ENCODE measurements at places on chromosomes 1 and 21. TPM values are rescaled to one million over a fixed set of nuclear protein-coding genes. Genes with fewer than 3 reads are reported as not detected.

The ST6GALNAC3 gene
- polyA plus RNA-seq, result 2.8 TPM

DNA sequence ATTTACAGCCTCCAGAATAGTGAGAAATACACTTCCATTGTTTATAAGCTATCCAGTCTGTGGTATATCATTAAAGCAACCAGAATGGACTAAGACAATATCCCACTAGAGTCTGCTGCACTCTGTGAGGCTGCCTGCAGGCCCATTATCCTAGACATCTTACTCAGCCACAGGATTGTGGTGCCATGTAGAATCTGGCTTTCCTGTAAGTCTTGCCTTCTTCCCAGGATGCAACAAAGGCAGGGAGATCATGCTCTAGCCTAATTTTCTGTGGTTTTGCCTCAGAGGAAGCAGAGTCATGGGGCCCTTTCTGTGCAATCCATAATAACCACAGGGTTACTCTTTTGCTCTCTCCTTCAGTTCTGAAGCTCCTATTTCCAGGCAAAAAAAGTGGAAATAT lies 299.1 kb upstream of the DEPDC1 start:
- no peak for DNase-seq

The KIF1B gene
- polyA plus RNA-seq, result 23.8 TPM

- DNase-seq, result no peak
These were observed 1.1 kb upstream of the ANKRD35 start for GRCh38 chr1:145886816-145887215.

DNA sequence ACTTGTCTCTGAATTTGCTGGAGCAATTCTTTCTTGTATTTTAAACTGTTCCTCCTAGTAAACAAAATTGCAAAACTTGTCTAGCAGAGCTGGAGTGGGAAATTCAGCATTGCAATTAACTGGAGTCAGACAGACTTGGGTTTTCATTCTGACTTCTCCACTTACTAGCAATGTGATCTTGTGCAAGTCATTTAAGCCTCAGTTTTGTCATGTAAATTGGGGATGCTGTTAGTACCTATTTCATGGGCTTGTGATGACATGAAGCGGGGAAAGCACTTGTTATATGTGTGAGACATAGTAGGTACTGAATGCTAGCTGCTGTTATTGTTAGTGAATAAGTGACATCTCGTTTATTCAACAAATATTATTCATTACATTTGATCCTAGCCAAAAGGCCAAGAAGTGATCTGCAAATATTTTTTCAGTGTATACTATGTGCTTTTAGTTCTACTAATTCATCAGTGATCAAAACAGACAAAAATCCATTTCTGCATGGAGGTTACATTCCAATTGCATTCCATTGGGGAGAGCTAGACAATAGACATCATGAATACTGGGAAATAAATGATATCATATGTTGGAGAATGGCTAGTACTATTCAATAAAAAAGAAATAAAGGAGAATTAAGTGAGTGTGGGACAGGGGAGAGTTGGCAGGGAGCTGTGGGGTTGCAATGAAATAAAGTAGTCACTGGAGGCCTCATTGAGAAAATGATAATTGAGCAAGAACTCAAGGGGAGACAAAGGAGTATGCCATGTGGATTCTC lies 47.1 kb downstream of the CACHD1 start:
- no peak for DNase-seq

DNA sequence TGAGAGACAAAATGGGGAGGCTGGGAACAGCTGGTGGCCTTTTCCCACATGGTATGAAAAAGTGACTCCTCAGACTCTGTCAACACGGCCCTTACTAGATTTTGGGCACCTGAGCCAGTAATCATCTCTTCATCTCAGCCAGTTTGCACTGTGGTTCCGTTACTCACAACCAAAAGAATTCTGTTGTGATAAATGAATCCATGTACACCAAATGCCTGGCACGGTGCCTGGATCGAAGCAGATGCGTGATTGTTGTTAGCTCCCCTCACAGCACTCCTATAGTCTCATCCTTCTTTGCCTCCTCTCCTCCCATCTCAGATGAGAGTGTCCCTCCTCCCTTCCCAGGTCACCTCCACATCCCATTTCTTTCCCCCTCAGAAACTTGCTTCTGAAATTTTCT lies 57.9 kb upstream of the GJB5 start:
- DNase-seq, result no peak

The OR10X1 gene
- not detected for polyA plus RNA-seq

GRCh38 chr1:209513226-209513625 lies 70.3 kb upstream of the CAMK1G start:
- no peak for DNase-seq

The B3GALT2 gene
- 25.5 TPM for polyA plus RNA-seq

The C1orf185 gene
- not detected for polyA plus RNA-seq

DNA sequence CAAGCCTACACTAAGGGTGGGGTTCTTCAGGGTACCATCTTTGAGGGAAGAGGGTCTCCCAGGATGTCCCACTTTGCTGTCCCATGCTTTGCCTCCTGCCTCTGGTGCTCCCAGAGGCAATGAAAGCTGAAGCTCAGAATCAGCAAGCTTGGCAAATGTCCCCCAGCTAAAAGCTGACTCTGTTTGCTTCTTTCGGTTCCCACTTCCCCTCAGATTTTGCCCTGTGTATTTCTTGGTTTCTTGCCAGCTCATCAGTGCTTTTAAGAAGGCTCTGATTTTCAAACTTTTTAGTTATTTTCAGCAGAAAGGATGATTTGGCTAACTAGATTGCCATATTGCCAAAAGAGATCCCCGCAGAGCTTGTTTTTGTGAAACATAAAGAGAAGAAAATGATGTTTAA lies 33.1 kb upstream of the COG2 start:
- DNase-seq, result no peak

GRCh38 chr1:17772615-17773212 lies 17.6 kb downstream of the ACTL8 start:
- no peak for DNase-seq

GRCh38 chr1:89995598-89996449 lies 914 bp downstream of the ZNF326 start:
- DNase-seq, result no peak

DNA sequence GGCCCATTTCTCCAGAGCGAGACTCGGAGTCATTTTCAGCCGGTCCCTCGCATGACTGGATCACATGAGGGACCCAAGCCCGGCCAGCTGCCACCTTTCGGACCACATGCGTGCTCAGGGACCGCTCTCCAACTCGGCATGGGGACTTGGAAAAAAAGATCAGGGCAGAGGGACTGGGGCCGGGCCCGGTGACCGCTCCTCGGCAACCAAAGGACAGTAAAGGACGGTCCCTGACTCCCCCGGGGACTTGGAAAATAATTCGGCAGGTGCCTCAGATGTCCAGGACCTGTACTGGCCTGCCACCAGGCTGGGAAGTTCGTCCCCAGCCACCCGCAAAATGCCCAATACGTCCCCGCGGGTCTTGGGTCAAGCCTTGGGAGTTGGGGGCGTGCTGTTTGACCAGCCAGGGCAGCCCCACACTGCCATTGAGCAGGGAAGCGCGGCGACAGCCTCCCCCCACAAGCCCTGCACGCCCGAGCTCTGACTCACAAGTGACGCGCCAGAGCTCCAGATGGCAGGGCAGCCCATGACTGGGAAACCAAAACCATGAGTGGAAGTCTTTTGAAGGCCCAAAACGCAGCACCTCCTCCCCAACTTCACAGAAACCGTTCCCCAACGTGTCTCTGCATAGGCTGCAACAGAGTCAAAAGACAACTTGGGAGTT lies 134.5 kb downstream of the LIPI start:
- DNase-seq, result no peak

The LCA5L gene
- 0.50 TPM for polyA plus RNA-seq

DNA sequence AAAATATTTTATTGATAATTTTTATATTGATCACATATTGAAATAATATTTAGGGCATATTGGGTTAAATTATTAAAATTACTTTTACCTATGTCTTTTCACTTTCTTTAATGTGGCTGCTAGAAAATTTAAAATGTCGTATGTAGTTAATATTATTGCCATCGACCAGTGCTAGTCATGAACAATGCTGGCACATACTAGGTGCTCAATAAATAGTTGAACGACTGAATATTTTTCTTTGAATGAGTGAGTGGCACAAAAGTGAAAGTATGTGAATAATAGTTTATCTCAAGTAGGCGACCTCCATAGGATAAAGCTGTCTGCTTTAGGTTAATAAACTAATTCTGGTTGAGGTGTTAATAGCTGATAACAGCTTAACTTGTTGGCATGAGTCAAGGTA lies 150.8 kb upstream of the FGGY start:
- no peak for DNase-seq

GRCh38 chr1:40079774-40080400 lies 17.2 kb downstream of the PPT1 start:
- DNase-seq, result no peak

GRCh38 chr21:27564684-27565301 lies 597.9 kb upstream of the ADAMTS5 start:
- peak; percentile 39 for DNase-seq

The HLX gene
- polyA plus RNA-seq, result 9.7 TPM

DNA sequence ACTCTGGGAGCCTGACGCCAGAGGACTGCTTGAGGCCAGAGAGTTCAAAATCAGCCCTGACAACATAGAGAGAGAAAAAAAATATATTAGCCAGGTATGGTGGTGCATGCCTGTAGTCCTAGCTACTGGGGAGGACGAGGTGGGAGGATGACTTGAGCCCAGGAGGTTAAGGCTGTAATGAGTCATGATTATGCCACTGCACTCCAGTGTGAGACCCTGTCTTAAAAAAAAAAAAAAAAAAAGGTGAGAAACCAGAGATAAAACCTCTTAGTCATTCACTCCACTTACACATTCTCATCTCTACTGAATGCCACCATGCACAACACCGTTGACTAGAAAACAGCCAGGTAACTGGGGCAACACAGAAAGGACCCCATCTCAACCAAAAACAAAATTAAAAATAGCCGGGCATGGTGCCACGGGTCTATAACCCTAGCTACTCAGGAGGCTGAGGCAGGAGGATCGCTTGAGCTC lies 178.1 kb downstream of the SLC45A1 start:
- no peak for DNase-seq

The CNR2 gene
- polyA plus RNA-seq, result not detected

GRCh38 chr1:54051933-54052430 lies 1.0 kb downstream of the TMEM59 start:
- DNase-seq, result no peak

DNA sequence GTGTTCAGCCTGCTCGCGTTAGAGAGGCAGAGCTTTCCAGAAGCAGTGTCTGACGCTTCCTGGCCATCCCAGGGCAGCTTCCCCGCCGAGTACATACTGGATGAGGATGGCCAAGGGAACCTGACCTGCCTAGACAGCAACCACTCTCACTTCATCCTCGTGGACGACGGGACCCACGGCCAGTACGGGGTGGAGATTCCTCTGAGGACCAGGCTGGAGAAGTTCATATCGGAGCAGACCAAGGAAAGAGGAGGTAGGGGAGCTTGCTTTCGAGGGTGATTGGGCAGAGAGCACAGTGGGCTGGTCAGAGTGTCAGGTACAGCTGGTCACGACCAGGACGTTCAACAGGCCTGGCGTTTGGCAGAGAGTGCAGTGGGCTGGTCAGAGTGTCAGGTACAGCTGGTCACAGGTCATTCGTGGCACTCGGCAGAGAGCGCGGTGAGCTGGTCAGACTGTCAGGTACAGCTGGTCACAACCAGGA lies 22.4 kb downstream of the TRPM2 start:
- no peak for DNase-seq

DNA sequence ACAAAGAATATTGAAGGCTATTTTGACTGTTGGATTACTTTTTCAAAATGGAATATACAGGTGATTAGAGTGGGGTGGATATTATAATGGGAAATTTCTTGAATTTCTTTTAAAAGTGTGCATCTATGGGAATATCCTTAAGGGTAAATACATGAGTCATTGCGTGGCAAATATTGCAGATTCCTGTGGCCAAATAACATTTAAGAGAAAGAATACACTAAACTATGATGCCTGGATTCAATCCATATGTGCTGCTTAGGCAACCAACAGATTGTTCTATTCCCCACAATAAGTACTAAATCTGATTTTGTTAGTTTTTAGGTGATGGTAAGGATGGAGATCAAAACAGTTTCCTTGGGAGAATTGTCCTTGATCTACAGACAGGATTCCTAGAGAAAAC lies 119.5 kb downstream of the HMCN1 start:
- no peak for DNase-seq

- no peak for DNase-seq
These were observed 26.9 kb upstream of the BACE2 start for GRCh38 chr21:41141031-41141457.

The PRPF38A gene
- 9.2 TPM for polyA plus RNA-seq

GRCh38 chr1:223393275-223394214 lies at the start of gene CCDC185:
CCDC185 (plus strand) TSS chr1:223393415; CDS start chr1:223393476, 61 bp downstream.
- DNase-seq, result peak; percentile 25

The SNX7 gene
- polyA plus RNA-seq, result 20.4 TPM

The NUP210L gene
- not detected for polyA plus RNA-seq

DNA sequence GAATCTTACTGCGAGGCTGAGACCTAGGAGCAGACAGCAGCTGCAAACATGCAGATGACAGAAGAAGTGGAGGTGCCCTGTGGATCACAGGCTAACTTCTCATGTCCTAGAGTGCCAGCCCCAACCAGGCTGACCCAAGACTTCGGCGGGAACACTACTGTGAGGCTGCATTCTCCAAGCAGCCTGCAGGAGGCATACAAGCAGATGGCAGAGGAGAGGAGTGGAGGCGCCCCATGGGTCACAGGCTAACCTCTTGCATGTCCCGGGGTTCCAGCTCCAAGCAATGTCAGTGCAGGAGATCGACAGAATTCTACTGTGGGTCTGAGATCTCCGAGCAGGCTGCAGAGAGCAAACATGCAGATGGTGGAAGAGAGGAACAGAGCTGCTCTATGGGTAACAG lies 98.1 kb upstream of the ZNF678 start:
- DNase-seq, result no peak

The TAL1 gene
- polyA plus RNA-seq, result 3.3 TPM

The GPX7 gene
- polyA plus RNA-seq, result 13.6 TPM

The CDC14A gene
- 1.9 TPM for polyA plus RNA-seq

The ZNF697 gene
- 4.3 TPM for polyA plus RNA-seq

The NBPF4 gene
- polyA plus RNA-seq, result not detected

DNA sequence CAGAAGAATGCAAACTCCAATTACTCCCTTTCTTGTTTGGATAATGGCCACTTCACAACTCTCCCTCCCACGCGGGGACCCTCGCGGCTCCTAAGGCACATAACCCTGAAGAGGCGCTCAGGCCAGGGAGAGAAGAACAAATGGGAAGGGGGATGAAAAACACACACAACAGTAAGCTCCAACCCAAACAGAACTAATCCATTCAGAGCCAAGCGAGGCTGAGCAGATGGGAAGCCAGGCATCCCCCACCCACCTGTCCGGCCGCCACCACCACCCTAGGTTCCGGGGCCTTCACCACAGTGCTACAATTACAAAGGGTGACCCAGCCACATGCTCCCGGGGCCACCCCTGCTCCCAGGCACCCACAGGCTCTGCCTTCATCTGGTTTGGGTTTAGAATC lies 101.5 kb downstream of the MRPL37 start:
- DNase-seq, result no peak

The ADCY10 gene
- 0.20 TPM for polyA plus RNA-seq

GRCh38 chr21:14888202-14888601 lies 176.6 kb downstream of the NRIP1 start:
- DNase-seq, result no peak

DNA sequence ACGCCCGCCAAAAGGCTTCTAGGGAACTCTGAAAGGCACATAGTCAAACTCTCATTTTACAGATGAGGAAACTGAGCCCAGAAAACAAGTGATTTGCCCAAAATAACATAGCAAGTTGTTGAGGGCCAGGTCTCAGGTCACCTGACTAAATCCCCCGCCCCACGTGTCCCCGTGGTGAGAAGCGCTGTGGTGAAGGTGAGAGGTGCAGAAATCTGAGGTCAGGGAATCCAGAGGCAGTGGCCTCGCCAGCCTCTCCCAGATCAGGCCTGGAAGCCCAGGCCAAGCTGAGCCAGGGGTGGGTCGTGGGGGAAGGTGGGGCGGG lies 5.1 kb downstream of the HDGF start:
- DNase-seq, result no peak

The ANKRD35 gene
- polyA plus RNA-seq, result 1.4 TPM

GRCh38 chr1:51222136-51222787 lies 13.8 kb upstream of the RNF11 start:
- DNase-seq, result no peak

All from right cardiac atrium (tissue), 5 donors.